WTC11 (cell line): ENCODE measurements at places on chromosomes 2 and 18. TPM values are rescaled to one million over a fixed set of nuclear protein-coding genes. Genes with fewer than 3 reads are reported as not detected.

The CXCR1 gene
- not detected in 3 replicates for total RNA-seq

The IKZF2 gene
- total RNA-seq = 4.1 to 5.2 TPM (median 4.2 TPM) in 3 replicates

GRCh38 chr2:47345590-47345924, 57.4 kb upstream of the MSH2 start:
- DNase-seq = no peak

DNA sequence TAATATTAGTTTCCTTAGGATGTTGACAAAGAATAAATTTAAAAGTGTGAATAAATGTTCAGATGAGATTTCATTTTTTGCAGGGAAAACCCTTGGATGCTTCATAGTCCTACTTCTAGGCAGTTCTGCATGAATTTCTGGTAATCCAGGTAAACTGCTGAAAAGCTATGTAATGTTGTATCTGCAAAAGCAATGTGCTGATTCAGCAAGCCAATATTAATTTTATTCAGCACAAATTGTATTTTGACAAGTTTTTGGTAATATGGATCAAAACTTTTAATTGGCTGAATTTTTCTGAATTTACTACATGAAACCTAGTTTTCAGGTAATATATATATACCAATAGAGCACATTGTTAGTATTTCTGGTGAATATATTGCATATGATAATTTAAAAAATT, 17.8 kb upstream of the RBBP8 start:
- DNase-seq = no peak

- no peak for DNase-seq
These were observed 25.7 kb downstream of the SRBD1 start for GRCh38 chr2:45585267-45585861.

GRCh38 chr2:232365621-232366321, 12.8 kb upstream of the ALPP start:
- DNase-seq = peak; percentile 71

- DNase-seq = no peak
These were observed 47.4 kb upstream of the NXPH2 start for GRCh38 chr2:138827426-138828054.

GRCh38 chr18:50822756-50823155, 2.9 kb upstream of the MRO start:
- no peak for DNase-seq
